ENCODE measurements at places on chromosomes 2 and 18.

DNA sequence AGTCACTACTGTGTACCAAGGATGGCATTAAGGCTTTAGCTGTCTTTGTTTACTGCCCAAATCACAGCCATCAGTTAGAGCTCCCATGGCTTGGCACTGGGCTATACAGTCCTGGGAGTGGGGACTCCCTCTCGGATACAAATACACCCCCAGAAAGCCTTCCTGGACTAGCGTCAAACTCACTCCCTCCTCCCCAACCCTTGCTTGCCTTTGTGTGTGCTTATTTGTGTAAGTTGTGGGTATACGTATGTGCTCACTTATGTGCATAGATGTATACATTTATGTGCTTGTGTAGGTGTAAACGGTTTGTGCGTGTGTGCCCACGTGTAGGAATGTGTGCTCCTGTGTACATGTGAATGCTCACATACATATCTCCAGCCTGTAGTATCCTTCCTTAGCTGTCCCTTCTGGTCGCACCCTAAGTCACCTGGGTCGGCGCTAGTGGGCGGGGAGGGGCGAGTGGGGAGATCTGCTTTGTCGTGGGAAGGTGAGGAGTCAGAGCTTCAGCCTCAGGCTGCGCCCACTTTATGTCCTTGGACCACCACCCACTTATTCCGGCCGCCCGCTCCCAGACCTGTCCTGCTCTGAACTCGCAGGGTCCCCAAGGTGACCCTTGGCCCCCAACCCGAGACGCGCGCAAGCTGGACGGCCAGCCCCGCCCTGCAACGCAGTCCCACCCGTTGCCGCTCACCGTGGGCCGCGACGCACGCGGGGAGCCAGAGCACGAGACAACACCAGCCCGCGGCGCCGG, 461 bp downstream of the PRADC1 start:
- DNase-seq, result no peak

DNA sequence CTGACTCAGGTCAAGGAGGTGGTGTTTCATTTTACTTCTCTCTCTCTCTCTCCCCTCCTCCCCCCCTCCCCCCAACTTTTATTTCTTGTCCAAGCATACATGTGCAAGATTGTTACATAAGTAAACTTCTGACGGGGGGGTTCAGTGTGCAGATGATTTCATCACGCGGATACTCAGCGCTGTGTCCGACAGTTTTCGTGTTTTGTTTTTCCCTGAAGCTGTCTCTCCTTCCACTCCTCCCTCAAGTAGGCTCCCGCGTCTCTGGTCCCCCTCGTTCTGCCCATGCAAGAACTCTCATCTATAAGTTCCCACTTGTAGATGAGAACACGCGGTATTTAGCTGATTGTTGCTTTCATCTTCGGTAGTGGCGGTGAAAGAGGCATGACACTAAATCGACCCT, 111.0 kb upstream of the ANKRD30BL start:
- no peak for DNase-seq

DNA sequence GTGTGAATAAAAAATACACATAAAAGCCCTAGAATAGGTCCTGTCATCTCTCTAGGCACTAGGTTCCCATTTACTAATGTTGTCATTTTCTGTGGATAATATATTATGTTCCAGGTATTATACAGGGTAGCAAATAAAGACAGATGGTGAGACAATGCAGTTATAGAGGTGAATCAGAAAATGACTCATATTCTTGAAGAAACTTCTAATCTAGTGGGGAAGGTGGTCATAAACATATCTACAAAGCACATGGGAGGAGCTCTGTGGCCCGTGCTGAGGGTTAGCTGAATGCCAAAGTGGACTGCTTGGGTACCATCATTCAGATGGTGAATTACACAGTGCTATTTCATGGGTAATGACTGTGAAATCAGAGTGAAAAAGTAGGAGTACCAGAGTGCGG, 700.9 kb downstream of the ERBB4 start:
- DNase-seq, result no peak

GRCh38 chr2:240095556-240096523, 40.3 kb downstream of the COPS9 start:
- no peak for DNase-seq

DNA sequence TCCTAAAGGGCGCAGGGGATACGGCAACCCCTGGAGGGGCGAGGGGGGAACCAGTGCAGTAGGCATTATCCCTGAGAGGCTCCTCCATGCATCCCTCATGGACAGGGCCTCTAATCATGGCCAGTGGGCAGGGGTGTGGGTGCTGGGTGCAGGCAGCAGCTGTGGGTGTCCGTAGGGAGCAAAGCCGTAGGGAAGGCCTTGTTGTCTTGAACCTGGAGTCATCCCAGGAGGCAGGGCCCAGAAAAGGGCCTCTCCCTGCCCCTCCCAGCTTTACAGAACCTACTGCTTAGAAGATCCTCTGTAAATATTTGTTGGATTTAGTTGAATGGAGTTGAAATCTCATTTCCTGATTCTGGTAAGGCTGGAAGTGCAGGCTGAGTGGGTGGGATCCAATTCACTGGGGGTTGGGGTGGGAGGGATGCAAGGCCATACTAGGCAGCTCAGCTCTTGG, 207.0 kb upstream of the HAAO start:
- DNase-seq, result no peak

GRCh38 chr2:35421485-35421884, 934.1 kb upstream of the CRIM1 start:
- DNase-seq, result no peak
